Iris pigment epithelial cell (primary cell): ENCODE measurements at places on chromosomes 11 and 22.

DNA sequence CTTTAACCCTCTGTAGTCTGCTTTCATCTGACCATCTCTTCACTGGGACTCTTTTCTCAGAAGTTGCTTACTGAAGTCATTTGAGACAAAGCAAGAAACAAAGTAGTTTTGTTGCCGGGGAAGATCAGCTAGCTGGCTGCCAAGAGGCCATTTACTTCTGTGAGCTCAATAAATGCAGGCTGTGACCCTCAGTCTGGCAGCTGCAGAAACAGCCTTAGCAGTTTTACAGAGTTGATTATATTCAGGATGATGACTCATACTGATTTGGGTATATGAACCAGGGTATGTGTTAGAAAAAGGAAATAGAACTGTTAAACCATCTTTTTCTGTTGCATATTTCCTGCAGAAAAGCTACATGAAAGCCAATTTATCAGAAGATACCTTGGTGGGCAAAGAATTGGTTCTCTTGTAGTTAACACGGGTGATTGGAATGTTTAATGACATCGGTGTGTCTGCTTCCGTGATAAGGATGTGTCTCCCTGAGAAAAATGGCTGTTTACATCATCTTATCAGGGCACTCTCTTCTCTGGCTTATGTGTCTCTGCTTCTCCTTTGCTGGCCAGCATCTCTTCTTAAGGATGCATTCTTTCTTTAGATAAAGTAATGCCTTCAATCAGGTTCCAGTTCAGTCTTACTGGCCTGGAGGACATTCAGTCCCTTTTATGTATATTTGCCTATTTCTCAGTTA, 18.5 kb downstream of the FIBIN start:
- peak; percentile 84 for DNase-seq

GRCh38 chr11:58652726-58653280, 30.3 kb downstream of the CNTF start:
- no peak for DNase-seq

DNA sequence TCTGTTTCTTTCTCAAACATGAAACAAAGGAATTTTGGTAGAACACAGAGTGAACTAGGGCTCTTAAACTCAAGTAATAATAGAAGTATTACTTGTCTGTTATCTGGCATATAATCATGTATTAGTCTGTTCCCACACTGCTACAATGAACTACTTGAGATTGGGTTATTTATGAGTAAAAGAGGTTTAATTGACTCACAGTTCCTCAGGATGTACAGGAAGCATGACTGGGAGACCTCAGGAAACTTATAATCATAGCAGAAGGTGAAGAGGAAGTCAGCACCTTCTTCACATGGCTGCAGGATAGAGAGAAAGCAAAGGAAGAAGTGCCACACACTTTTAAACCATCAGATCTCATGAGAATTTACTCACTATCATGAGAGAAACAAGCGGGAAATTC, 273.4 kb downstream of the ETS1 start:
- no peak for DNase-seq

- no peak for DNase-seq
Observed at GRCh38 chr22:37627545-37627944, 11.9 kb upstream of the SH3BP1 start.

DNA sequence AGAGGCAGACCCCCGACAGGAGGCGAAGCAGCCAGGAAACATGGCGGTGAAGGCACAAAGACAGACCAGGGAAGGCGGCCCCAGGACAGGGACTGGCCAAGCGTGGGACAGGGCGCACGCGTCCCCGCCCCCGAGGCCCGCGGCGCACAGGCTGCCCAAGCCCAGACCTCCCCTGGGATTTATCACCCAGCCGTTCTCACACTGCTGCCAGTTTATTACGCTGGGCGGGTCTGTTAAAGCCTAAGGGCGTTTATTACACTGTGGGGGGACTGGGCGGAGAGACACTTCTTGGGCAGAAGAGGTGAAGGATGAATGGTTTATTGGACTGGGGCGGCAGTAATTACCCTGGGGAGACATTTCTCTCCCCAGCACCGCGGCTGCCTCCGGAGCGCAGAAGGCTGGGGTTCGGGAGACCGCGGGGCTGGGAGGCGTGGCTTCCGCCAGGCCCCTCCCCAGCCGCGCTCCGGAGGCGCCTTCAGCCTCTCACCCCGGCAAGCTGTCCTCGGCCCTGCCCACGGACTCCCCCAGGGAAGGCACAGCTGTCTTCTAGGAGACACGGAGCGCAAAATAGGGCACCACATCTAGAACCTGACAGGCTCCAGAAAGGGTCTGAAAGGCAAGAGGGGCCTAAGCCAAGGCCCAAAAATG, 47.1 kb downstream of the SLC22A12 start:
- no peak for DNase-seq

DNA sequence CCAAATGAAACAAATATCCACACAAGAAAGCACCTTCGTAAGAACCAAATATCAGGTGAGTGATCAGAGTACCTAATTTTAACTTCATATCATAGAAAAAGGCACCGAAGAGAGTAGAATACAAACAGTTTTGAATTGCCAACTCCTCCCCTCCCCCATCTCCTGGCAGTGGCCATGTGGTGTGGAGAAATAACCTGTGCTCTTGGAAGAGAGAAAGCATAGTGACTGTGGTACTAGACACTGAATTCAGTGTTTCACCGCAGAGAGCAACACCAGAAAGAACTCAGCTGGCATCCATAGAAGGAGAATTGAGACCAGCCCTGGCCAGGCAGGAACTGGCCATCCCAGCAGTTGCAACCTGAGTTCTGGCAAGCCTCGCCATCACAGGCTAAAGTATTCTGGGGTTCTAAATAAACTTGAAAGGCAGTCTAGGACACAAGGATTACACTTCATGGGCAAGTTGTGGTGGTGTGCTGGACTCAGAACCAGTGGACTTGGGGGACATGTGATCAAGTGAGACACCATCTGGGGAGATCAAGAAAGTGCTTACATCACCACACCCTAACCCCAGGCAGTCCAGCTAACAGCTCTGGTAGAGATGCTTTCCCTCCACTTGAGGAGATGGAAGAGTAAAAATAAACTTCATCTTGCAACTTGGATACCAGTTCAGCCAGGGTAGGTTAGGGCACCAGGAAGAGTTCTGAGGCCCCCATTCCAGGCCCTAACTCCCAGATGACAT, 1003.2 kb downstream of the NTM start:
- DNase-seq: no peak

- DNase-seq: no peak
Observed at GRCh38 chr11:122711831-122712381, 56.4 kb downstream of the UBASH3B start.

DNA sequence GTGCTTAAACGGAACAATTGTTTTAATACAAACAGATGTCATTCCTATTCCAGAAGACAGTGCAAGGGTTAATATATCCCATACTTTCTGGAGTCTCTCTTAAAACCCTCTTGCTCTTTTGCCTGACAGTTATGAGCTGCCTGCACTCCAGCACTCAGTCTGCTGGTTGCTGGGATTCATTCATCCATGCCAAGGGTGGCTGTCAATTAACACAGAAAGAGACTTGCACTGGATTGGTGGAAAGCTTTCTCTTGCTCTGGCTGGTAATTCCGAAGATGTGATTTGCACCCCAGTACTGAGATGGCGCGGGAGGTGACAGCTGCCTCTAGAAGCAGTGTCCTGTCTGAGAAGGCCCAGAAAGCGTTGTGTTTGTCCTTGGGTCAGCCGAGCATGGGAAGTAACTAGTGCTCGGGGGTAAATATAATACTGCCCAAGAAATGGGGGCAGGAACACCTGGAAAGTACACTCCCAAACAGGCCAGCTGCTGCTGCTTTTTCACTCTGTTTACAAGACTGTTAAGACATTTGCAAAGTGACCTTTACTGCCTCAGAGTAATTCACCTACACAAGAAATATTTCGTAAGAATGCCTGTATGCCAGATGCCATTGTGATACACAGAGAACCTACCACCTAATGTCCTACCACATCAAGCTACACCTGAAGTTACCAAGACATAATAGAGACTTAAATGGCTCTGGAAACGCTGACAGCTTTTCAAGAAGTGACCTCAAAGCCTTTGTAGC, 20.5 kb downstream of the SCUBE2 start:
- DNase-seq: no peak

- peak; percentile 99 for DNase-seq
Observed at GRCh38 chr11:122197066-122197987, 81.3 kb upstream of the BLID start.

DNA sequence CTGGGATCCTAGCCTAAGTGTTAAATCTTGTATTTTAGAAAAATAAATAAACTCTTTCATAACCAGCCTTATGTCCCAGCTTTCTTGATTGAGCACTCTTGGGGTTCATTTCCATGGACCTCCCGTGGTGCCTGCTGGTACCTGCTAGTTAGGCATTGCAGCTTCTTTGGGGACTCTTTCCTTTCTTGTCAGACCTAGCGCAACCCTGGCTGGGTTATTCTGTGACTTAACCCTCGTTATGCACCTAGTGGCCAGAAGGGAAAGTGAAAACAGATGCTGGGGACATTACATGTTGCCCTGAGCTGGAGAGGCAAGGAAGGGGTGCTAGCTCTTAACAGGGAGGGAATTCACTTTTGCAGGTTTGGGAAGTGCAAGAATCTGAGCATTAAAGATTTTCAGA, 46.8 kb downstream of the APIP start:
- peak; percentile 10 for DNase-seq

- peak; percentile 54 for DNase-seq
Observed at GRCh38 chr11:46521961-46522681, 71.7 kb downstream of the AMBRA1 start.

DNA sequence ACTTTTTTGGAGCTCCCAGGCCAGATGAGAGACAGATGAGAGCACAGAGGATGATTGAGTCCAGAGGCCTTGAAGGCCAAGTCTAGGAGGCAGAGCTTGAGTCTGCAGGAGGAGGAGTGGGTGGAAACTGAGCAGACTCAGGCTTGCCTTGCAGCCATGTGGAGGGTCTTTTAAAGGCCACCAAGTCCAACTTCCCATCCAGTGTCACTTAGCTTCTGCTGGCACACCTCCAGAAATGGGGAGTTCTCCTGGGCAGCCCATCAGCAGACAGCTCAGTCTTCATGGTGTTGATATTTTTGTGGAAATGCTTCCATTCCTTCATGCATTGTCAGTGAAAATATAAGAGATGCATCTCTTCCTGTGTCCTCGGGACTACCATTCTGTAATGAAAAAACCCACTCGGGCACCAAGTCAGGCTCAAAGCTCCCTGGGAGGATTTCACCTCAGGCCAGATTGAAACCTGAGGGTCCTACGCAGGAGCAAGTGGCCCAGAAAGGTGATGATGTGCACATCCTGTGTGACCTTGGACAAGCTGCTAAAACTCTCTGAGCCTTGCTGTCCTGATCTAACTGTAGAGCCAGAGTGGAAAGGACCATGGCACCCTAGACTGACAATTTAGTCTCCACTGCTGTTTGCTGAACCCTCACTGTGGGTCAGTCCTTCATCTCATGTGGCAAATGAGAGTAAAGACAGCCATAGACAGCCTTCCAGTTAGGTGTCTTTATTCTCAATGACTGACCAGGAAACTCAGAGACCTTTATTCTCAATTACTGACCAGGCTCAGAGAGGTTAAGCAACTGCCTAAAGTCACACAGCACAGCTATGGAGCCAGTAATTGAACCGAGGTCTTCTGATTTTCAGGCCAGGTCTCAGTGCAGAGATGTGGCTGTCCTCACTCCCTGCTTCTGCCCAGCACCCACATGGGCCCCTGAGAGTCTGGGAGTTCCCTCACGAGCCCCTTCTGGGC, 2.9 kb upstream of the LRRC32 start:
- DNase-seq: no peak

- DNase-seq: no peak
Observed at GRCh38 chr22:20748082-20748481, 25.8 kb upstream of the SERPIND1 start.

DNA sequence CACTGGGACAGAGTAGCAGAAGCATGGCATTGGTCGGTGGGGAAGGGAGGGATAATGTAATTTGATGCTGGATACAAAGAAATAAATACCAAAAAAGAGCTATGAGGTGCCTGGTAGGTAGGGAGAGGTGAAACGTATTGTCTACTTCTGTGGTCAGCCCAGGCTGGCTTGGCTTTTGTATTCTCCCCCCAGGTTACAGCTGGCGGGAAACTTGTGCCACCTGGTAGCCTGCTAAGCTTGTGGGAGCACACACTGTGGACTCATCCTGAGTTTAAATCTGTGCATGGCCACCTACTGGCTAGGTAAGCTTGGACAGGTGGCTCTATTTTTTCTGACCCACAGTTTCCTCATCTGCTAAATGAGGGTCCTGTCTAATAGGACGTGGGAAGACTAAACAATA, 165.2 kb upstream of the E2F8 start:
- DNase-seq: no peak

DNA sequence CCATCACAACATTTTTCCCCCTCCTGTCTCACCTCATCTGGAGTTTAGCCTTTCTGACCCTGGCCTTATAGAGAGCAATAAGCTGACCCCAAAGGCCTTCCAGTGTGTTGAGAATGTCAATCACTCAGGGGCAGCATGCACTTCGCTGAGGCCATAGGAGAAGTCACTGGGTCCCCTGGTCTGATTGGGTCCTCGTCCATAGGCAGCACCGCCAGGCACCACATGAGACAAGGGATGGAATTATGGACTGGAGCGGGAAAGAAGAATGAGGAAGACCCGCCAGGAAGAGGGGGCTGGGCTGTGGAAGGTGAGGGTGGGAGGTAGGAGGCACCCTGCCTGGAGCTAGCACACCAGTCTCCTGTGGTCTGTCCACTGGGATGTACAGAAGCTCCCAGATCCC, 72.9 kb downstream of the DSCAML1 start:
- no peak for DNase-seq

- no peak for DNase-seq
Observed at GRCh38 chr11:134233729-134234179, 9.3 kb downstream of the VPS26B start.

DNA sequence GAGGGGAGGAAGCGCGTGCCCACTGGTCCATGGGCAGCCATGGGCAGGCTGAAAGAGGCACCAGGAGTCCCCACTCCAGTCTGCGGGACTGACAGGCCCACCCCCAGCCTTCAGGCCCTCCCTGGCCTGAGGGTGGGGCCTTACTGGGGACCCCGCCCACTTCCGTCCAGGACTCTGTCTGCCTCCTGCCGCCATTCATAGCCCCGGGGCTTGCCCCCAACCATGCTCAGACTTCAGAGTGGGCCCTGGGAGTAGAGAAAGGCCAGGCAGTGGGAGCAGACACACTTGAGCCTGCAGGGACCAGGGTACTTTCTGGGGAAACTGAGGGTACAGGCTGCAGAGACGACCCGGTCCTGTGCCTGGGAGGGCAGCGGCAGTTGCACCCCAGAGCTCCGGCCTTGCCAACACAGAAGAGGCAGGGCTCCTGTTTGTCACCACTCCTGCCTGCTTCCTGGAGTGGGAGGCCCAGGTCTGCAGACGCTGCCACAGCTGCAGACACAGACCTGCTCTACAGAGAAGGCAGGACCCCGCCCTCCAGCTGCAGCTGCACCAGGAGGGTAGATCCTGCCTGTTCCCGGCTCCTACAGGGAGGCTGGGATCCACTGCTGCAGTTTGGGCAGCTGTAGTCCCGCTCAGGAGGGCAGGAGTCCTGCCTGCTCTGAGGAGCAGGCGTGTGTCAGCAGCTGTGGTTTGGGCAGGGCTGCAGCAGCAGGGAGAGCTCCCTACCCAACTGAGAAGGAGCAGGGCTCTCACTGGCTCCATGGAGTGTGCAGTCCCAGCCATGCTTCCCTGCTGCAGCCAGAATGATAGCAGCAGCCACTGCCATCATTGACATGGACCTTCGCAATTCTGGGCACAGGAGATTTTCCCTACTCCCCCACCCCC, 387.9 kb upstream of the ANO3 start:
- no peak for DNase-seq
